Progenitor cell of endocrine pancreas (in vitro differentiated cells): ENCODE measurements at places on chromosomes 3 and 15. TPM values are rescaled to one million over a fixed set of nuclear protein-coding genes. Genes with fewer than 3 reads are reported as not detected.

- no peak for DNase-seq
These were observed 3.0 kb downstream of the PLSCR4 start for GRCh38 chr3:146247911-146248310.

SLC9C1 gene
- 1.5 and 2.3 TPM in 2 replicates for total RNA-seq

RTP3 gene
- not detected in 2 replicates for total RNA-seq

SCN11A gene
- 1.5 and 1.6 TPM in 2 replicates for total RNA-seq
